ENCODE measurements at places on chromosomes 7 and 10.

- DNase-seq: peak; percentile 66
These were observed 180.5 kb downstream of the ZNF365 start for GRCh38 chr10:62554632-62555199.

DNA sequence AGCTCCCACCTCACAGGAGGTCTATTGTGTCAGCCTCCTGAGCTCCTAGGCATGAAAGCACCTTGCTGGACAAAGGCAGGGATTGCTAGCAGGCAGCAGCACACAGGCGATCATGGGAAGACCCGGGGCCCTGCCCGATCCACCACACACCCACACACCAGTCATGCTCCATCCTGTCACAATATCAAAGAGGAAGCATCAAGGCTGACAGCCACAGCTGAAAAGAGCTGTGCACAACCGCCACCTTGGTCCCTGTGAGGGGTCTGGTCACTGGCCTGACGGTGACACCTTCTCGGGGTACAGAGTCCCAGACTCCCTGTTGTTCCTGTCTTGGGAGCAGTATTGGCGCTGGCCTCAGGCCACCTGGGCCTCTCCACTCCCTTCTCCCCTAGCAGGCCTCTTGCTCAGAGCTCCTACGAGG lies 89.7 kb upstream of the RET start:
- DNase-seq: no peak

- no peak for DNase-seq
These were observed 228.6 kb upstream of the TMEM72 start for GRCh38 chr10:44682507-44682906.

DNA sequence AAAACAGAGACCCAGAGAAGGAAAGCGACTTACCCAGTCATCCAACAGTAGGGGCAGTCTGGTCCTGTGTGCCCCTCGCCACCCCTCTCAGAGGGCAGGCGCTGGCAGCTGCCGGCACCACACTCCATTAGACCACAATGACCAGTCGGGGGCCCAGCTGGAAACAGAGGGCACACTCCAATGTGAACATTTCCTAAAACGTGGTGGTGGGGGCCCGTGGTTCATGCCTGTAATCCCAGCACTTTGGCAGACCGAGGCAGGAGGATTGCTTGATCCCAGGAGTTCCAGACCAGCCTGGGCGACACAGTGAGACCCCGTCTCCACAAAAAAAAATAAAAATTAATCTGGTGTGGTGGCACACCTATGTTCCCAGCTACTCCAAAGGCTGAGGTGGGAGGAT lies 912 bp upstream of the OAT start:
- no peak for DNase-seq

DNA sequence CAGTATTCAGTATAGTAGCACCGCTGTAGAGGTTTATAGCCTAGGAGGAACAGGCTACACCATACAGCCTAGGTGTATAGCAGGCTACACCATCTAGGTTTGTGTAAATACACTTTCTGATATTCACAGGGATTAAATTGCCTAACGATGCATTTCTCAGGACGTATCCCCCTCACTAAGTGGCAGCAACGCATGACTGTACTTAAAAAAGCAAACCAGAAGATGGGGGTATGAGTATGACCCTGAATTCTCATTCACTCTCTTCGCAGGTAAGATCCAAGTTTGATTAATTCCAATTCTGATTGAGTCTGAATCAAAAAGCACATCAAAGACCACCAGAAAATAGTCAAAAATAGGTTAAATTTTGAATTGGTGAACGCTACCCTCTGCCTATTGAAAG lies 972 bp downstream of the ORC5 start:
- peak; percentile 16 for DNase-seq

DNA sequence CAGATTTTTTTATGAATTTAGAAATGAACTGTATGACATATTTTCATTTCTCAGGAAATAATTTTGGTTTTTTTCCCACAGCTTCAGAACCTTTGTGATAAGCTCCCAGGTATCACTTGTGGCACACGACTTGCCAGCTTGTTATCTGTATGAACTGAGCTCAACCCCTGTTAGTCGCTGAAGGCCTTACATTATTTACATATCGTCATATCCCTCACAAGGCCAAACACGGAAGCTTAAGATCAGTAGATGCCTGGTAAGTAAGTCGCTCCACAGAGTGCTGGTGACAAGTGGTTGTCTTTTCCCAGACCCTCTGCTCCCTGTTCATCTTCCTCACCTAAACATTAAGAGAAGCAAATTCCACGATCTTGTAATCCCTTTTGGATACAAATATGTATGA lies 55.2 kb downstream of the RAPGEF5 start:
- DNase-seq: no peak

GRCh38 chr7:132255898-132256297 lies 320.4 kb downstream of the PLXNA4 start:
- DNase-seq: no peak

DNA sequence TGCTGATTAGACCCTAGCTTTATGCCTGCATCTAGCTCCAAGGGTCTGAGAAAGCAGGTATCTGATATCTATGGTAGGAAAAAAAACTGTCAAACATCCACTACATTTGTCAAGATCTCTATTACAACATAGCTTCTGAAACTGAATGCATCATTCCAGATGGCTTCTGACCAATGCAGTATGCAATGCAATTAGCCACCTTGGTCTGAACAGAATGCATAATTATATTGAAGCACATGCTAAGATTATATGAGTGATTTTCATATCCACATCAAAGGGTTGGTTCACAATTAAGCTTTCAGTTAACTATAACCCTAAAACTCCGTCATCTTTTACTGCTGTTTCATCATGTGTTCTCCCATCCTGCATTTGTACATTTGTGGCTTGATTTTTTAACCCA lies 271.4 kb downstream of the POLR1F start:
- DNase-seq: no peak

- DNase-seq: no peak
These were observed 51.1 kb downstream of the EXOC4 start for GRCh38 chr7:133303931-133304330.

GRCh38 chr10:86374664-86375063 lies 8.1 kb upstream of the GRID1 start:
- DNase-seq: no peak

DNA sequence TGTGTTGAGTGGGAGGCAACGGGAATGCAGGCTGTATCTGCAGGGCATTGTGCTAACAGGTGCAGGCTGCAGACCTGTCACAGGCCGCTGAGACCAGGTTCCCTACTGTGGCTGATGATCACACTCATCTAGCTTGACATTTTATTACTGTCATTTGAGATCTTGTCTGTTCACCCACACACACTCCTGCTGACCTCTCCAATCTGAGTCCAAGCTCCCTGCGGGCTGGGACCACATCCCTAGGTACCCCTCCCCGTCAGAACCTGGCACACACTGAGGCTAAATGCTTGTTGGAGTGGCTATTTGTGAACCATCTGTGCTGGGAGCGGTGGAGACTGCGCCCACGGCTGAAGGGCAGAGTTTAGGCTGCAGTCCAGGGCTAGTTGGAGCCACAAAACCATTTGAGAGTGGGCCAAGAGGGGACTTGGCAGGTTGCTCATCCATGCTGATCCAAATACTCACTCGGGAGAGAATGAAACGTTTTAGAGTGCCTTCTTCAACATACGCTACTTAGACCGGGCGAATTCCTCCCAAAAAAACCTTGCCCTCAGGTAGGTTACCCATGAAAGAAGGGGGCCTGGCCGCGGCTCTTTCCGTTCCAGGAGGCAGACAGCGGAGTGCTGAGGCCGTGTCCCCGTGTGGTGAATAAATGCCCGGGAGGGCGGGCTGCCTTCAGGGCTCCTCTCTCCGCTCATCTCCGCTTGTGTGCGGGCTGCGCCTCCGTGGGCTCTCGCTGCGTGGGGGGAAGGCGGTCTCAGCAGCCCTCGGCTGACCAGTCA lies 164.4 kb downstream of the RGS10 start:
- DNase-seq: no peak

DNA sequence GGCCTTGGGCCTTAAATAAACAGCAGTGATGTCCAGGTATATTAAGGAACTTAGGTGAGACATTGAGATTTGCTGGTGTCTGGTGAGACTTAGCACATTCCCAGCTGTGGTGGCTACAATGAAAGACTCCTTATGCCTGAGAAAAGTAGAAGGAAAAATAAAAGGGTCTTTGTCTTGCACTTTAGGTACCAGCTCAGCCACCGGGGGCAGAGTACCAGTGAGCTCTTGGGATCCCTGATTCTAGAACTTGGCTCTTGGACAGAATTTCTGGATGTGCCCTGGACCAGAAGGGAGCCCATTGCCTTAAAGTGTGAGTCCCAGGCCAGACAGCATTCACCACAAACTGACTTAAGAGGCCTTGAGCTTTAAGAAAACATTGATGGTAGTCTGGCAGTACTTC lies 1038.7 kb downstream of the SORCS3 start:
- DNase-seq: no peak

- no peak for DNase-seq
These were observed 103.1 kb downstream of the ADARB2 start for GRCh38 chr10:1634239-1634638.
